ENCODE measurements at places on chromosomes 12 and 14.

DNA sequence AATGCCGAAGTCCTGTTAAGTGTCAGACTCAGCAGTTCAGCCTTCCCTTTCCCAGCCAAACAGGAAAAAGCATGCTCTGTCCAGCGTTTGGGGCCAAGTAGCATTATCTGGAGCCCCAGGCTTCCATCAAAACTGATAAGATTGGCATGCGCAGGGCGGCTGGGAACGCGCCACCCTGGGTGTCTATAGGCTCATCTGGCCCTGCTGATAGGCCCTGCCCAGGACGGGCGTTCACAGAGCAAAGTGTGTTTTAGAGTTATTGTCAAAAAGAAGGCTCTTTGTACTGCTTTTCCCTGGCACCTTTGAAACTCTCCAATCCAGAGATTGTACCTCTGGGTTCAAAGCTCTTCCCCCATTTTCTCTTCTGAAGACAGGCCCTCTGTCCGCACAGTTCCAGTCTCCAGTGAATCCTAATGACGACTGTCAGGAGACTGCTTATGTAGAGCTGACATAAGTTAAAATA is at the start of gene ART4:
ART4 (minus strand) TSS at position 102 of the 463 bp plus-strand sequence. CDS start 413 bp downstream, outside the sequence.
- DNase-seq = no peak

GRCh38 chr12:89492883-89493282 is 31.7 kb downstream of the GALNT4 start:
- DNase-seq = no peak

DNA sequence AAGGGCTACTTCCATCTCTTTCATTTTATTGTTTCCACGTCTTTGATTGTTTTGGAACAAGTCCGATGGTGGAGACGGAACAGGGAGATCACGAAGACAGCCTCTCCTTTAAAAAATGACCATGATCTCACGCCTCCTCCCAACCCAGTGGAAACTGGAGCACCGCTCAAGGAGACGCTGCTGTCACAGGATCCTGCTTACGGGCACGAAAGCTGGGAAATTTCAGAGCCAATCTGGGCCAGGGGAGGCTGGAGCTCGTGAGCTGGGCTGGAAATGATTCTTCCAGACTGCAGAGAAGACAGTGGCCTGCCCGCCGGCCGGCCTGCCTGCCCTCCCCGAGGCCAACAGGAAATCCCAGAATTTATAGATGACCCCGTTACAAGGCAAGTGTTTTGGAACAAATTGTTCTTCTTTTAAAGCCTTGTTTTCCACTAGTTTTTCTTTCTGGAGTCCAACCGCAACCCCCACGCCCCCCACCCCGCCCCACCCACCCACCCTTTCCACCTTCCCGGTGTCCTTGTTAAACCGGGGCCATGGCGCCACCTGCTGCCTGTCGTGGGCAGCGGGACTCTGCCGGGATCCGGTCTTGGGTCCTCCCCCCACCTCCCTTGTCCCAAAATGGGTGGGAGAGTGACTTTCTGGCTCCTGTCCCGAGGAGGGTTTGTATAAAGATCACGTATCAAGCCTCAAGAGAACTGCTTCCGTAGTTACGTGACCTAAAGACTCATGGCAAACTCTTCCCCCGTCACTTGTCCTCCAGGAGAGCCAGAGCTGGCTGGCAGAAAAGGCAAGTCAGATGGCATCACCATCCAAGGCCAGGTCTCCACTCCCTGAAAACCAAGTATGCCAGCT is 40.3 kb downstream of the MAP1LC3B2 start:
- peak; percentile 7 for DNase-seq

DNA sequence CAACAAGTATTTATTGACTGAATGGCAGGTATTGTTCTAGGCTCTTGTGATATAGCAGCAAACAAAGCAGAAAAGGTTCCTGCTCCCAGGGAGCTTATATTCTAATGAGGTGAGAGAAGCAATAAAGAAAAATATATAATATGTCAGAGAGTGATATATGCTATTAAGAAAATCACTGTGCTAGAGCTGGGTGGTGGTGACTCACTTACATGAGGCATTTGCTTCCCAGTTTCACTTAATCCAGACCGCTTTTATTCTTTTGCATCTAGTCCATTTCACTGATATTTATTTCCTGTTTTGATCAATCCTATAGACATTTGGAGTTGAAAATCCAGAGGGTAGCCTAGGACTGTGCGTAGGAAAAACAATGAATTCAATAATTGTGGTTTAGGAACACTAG is 17.5 kb downstream of the TRHDE start:
- DNase-seq = no peak

DNA sequence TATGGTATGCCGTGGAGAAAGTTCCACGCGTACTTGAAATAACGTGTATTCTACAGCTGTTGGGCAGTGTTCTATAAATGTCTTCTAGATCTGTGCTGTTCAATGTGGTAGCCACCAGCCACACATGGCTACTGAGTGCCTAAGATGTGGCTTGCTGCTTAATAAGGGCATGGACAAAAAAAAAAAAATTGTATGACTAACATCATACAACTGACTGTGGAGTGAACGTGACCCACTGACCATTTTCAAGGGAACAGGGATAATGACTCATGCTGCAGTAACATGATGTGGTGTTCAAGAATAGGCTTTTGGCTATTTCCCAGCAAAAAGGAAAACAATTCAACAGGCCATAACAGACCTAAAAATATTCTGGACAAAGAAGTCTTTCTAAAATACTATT is 13.0 kb downstream of the ATG14 start:
- no peak for DNase-seq

DNA sequence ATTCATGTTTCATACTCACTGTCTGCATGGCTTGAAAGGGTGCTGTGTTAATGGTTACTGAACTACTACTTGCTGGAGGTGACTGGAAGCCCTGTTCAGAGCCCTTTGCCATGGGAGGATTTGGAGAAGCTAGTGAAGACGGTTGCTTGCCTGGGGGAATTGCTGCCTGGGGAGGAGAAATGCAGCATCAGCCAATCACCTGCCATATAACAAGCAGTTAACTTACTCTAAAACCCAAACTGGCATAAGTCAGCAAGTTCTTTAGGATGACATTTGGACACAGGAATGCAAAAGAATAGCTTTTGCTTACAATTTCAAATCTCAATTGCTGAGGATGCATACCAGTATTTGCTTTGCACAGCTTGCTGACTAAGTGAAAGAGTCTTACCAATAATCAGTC is 23.4 kb upstream of the IPO8 start:
- DNase-seq = no peak

DNA sequence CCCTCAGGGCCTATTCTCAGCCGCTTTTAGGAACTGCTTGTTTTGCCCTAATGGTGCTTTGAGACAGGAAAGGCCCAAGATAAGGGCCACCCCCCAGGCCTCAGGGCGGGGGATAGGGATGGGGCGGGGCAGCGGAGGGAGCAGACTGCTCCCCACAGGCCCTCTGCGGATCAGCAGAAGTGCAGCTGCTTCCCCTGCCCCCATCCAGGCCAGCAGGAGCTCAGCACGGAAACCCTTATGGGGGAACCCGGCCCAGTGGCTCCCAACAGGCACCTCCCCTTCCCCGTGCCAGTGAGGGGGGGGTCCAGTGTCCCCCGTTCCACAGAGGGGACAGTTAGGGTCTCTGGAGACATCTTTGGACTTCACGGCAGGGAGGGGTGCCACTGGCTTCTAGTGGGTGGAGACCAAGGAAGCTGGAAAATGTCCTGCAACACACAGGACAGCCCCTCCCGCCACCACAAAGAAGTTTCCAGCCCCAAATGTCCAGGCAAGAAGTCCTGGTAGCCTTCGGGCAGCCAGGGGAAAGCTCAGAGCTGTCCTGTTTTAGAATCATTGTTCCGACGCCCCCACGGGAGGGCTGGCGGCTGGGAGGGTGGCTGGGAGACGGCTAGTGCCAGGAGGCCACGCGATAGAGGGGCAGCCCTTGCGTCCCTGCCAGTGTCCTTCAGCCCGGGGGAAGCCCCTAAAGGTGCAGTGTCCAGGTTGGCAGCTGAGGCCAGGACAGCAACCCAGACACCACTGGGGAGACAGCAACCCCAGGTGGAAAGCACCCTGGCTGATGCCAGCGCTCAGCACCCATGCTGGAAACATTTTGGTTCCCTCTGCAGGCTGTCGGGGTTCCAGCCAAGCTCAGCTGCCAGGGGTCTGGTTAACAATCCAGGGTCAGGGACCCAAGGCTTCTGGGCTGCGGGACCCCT is 10.4 kb upstream of the GPR132 start:
- no peak for DNase-seq

DNA sequence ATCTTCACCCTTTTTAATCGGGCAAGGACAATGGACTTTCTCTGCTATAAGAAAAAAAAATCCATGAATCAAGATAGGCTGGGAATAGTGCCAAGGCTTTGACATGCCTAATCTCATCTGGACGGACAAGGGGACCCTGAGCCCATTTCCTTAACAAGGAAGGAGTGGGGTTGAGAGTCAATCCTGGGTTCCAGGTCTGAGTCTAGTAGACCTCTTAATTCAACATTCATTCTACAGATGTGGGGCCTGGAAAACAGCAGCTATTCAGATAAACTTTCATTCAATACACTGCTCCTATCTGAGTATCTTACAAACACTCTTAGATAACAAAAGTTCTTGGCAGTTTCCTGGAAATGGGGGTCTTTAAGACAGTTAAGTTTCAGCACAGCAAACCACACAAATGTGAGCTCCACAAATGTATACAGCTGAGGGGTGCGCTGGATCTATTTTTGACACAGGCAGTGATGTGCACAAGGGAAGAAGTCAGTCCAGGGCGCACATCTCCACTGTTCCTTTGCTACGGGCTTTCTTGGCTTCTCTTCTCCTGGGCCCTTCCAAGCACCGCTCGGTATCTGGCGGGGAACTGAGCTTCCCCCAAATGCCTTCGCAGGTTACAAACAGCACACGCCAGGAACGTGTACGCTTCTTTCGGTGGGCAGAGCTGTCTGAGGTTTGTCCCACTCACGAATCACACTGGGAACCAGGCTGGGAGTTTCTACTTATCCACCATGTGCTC is 82.2 kb upstream of the GPR68 start:
- DNase-seq = no peak

DNA sequence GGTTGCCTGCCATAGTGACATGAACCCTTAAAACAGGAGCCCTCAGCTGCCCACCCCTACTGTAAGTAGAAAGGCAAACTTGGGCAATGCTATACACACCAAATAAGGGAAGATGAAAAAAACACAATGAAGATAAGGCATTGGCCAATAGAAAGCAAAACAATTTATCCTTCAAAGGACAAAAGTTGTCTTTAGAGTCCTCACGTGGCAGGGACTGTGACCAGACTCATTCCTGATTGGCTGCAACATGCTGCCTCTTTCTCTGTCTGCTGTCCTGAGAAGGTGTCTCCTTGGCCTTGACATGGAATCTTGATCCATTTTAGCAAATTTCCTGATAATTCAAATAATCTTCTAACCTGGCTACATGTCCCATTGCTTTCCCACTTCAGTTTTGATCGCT is 131.9 kb downstream of the GPR135 start:
- no peak for DNase-seq

DNA sequence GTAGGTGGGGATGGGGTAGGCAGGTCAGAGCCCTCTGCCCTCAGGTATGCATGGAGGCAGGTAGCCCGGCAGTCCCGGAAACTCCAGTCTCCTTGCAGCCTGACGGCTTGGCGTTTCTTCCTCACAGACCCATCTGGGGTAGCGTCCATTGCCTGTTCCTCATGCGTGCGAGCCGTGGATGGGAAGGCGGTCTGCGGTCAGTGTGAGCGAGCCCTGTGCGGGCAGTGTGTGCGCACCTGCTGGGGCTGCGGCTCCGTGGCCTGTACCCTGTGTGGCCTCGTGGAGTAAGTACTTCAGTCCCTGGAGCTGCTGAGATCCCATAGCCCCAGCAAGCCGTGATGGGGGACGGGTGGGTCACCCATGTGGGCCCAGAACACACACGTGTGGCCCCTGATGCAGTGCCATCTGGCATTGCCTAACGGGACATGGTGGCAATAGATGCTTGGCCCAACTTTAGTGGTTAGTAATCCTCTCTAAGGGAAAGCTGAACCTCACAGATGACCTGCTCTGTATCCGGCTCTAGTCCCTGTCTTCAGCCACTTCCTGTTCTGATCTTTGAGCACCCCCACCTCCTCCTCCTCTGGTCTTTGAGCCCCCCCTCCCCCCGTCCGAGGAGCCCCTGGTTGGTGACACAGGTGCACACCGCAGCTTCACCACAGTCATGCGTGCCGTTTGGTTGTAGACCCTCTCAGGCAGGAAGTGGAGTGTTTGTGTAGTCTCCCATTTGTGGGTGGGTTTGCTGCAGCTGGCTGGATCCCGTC is 3.7 kb downstream of the SIVA1 start:
- DNase-seq = no peak

DNA sequence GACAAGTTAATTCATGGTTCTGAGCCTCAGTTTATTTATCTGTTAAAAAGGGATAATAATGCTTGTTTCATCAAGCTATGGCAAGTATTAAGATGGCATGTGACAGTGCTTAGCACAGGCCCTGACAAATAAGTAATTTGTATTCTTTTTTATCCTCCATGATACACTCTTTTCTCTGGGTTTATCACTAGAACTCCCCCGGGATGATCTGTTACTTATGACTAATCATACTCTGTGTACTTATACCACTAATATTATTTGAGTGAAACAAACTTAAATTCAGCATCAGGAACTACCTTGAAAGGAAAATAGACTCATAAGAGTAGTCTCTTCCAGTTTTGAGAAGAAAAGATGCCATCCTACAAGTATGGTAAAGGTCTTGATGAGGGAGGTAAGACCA is 283.8 kb downstream of the PAWR start:
- no peak for DNase-seq

- no peak for DNase-seq
Observed at GRCh38 chr12:8917751-8918150, 3.4 kb downstream of the PHC1 start.

DNA sequence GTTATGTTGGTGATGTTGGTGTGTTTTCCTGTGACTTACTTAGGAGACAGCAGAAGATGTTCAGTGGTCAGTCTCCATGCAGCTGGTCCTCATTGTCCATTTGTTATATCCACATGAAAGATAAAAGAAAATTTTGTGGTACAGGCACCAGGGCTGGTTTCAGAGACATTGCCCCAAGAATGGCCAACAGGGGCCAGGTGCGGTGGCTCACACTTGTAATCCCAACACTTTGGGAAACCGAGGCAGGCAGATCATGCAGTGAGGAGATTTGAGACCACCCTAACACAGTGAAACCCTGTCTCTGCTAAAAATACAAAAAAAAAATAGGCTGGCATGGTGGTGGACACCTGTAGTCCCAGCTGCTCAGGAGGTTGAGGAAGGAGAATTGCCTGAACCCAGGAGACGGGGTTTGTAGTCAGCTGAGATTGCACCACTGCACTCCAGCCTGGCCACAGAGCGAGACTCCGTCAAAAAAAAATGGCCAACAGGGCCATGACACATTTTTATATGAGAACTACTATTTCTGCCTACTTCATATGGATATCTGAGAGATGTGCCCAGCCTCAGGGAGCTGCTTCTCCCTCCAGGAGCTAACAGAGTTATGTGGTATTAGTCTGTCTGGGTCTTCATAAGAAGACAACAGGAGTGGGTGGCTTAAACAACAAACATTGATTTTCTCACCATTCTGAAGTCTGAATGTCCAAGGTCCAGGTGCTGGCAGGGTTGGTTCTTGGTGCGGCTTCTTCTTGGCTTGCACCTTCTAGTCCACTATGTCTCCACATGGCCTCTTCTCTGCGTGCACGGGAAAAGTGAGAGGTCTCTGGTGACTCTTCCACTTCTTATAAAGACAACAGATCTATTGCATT is 821.7 kb downstream of the TMEM121 start:
- no peak for DNase-seq

- no peak for DNase-seq
Observed at GRCh38 chr12:115078990-115079389, 395.0 kb upstream of the TBX3 start.

Data from GM12878 (cell line).